ENCODE measurements at places on chromosomes 2 and 18.

DNA sequence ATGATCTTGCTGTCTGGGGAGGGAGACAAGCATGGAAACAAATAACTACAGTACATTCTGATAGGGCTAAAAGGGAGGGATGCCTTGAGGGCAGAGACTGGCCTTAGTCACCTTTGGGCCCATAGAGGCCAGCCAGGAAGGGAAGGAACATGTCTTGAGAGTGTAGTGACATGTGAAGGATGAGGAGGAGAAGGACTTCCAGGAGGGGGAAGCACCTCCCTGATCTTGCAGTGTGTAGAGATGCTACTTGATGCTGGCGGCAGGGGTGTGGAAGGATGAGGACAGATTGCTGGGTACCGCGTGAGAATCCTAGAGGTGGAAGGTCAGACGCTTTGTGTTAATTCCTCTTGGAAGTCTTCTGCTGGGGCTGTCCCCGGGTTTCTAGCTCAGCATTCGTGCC, 13.1 kb downstream of the TET3 start:
- DNase-seq, result no peak

DNA sequence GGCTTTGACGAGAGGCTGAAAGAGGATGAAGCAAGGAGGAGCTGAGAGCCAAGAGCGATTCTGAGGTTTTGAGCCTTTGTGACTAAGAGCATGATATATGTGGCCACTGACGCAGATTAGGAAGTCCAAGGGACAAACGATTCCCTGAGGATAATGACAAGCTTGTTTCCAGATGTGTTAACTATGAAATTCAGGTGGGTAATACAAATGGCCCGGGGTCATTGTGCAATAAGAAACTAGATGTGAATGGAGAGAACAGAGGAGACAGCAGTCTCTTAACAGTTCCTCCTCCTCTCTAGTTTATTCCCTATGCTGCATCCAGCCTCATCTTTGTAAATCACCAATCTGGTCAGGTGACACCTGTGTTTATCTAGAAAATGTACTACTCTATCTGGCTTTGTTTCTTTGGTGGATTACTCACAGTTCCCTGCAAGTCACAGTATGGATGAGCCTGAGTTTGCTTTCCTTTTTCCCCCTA, 84.2 kb downstream of the SOCS6 start:
- DNase-seq, result no peak

DNA sequence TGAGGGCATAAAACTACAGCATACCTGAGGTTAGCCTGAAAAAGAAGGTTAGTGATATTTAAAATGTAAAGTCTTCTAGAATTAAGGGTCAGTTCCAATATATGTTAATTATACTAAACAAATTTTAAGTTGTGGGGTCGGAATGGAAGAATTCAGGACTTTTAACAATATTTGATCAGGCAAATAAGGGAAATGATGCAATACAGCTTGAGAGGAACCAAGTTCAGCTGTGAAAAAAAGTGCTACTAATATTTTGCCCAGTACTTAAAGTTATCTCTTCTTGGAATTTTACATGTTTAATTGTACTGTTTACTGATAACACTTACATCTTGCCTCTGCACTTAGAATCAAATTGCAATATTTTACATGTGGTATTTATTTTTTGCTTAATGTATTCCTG, 345.5 kb upstream of the CWC22 start:
- no peak for DNase-seq

- no peak for DNase-seq
Observed at GRCh38 chr2:75728614-75729419, 18.1 kb upstream of the GCFC2 start.

DNA sequence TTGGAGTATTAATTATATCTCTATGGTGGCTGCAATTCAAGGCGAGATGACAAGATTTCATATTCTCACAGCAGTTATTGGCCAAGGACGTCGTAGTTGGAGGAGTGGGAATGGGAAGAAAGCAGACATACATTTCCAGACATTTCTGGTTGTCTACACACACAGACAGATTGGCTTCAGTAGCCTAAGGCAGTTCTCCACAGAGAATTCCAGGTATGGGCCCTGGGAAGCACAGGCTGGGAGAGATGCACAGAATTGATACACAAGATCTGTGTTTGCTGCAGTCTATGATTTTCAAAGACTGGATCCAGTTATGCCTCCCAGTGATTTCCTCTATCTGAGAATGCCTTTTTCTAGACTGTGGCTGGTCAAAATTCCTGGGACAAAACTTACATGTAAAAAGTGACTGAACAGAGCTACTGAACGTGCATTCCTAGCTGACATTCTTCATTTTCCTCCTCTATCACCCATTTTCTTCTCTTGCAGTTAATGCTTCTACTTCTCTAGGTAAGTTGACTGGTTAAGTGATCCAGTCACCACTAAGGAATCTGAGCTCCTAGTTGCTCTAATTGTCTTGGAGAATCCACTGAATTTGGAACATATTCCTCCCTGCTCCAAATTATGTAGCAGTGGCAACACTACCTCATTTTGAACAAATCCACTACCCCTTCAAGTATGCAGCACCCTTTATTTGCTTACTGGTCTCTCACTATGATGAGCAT, 386.7 kb upstream of the CDH7 start:
- no peak for DNase-seq

- DNase-seq, result peak; percentile 78
Observed at GRCh38 chr2:222993920-222994650, 57.9 kb upstream of the KCNE4 start.

DNA sequence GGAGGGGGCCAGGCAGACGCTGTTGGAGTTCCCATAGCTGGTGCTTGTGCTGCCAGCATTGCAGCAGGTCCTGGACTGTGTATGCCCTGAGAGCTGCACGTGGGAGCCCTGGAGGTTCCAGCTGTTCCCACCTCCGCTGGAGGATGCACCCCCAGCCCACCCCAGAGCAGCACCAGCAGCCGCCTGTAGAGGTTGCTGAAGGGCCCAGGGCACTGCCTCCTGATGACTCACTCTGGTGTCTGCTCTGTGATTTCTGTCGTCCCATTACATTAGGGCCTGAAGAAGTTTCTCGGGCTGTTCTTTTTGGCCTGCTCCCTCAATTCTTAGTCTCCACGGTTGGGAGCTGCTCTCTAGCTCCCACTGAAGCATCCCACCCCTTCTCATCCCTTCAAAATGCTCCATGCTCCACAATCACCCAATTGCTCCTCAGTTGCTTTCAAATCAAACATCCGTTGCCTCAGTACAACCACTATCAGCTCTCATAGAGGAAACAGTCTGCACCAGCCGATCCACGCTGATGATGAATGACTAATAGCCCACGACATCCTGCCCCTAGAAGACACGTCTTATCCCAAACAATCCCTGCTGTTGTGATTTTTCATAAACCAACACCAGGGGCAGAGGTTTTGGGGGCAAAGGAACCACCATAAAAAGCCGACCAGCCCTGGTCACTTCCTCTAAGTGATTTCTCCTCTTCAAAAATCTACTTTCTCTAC, 65.2 kb upstream of the RNF152 start:
- DNase-seq, result no peak

- DNase-seq, result no peak
Observed at GRCh38 chr2:157327200-157327599, 1.6 kb upstream of the ERMN start.

- DNase-seq, result no peak
Observed at GRCh38 chr2:178806543-178806942, 680 bp downstream of the TTN start.

- DNase-seq, result no peak
Observed at GRCh38 chr2:159855557-159856061, 57.6 kb upstream of the CD302 start.

GRCh38 chr2:101339266-101339880, 30.9 kb upstream of the RNF149 start:
- no peak for DNase-seq

DNA sequence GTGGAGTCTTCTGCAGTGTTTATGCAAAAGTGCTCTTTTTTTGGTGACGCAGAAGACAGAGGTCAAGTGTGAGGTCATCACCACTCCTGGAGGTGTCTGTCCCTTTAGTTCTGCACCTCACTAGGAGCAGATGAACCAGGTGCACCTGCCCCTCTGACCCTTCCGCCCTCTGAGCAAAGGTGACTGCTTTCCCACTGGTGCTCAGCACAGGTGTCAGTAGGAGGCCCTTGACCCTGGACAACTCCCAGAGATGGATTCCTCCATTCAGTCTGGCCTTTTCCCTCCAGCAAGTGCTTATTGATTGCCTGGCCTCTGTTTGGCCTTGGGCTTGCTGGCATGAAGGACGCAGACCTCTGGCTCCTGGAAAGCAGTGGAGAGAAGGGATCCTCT, 8.7 kb upstream of the SLC4A3 start:
- DNase-seq, result no peak

DNA sequence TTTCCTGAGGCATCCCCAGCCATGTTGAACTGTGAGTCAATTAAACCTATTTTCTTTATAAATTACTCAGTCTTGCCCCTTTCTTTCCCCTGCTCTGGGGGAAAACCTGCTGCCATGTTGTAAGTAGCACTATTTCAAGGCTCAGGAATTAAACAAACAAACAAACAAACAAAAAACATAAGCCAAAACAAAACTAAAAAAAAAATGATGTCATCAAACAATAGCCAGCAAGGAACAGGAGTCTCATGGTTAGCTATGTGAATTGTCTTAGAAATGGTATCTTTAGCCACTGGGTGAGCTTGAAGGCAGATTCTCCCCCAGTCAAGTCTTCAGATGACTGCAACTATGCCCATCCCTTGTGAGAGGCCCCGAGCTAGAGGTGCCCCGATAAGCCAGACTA, 823.4 kb upstream of the ZEB2 start:
- no peak for DNase-seq
